Activated T-cell treated with anti-CD3 and anti-CD28 coated beads for 48 hours (primary cell): ENCODE measurements at places on chromosomes 11 and 22.
A peak's percentile ranks its signal among the peaks of the same experiment; 100 is the strongest.

DNA sequence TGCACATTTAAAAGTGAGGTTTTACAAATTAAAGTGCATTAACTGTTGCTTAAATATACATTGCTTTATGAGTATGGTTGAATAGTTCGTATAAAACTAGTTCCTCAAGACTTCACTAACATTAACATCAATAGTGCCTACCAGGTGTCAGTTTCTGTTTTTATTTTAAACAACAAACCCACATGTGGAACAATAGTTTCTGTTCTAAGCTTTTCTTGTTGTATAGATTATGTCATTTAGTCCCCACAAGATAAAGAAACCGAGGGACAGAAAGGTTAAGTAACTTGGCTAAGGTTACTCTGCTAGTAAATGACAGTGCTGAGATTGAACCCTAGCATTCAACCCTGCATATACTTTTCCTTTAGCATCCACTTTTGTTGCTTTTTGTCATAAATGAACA is 41.4 kb upstream of the ST14 start:
- DNase-seq, result no peak

- DNase-seq, result no peak
Measured at GRCh38 chr11:75205564-75206020, 35.0 kb upstream of the TPBGL start.

DNA sequence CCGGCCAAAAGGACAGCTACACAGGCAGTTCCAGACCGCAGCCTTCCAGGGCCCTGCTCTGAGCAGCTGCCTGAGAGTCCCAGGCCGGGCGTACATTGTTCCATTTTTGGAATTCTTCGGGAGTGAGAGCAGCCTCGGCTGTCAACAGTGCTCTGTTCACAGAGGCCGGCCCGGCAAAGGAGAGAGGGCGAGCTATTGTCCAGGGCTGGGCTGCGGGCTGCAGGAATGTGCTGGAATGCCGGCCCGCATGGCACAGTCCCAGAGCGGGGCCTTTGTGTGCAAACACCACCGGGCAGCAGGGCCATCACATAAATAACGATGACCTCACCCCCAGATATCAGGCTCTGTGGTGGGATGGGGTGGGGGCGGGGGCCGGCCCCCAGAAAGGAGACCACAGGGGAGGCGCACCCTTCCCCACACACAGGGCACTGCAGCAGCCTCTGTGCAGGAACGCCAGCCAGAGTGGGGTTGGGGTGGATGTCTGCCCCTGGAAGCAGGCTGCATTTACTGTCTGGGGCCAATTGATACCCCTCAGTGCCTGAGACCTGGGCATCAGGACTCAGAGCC is 15.8 kb downstream of the LINC01488 start:
- DNase-seq, result no peak

- DNase-seq, result no peak
Measured at GRCh38 chr11:113373981-113374560, 13.5 kb upstream of the ANKK1 start.

DNA sequence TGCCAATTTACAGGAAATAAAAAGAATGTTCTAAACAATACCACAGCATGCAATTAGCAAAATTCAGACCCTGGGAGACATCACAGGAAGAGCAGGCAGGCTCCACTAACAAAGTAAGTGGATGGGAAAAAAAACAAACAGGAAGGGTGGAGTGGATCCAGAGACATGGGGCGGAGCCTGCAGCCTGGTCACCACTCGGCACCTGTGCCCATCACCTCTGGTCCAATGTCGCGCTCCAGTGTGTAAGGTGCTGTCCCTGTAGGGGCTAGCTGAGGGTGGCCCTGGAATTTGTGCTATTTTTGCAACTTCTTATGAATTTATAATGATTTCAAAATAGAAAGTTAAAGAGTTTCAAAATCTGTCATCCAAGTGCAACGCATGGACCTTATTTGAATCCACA is 11.0 kb upstream of the MOB2 start:
- DNase-seq, result no peak

DNA sequence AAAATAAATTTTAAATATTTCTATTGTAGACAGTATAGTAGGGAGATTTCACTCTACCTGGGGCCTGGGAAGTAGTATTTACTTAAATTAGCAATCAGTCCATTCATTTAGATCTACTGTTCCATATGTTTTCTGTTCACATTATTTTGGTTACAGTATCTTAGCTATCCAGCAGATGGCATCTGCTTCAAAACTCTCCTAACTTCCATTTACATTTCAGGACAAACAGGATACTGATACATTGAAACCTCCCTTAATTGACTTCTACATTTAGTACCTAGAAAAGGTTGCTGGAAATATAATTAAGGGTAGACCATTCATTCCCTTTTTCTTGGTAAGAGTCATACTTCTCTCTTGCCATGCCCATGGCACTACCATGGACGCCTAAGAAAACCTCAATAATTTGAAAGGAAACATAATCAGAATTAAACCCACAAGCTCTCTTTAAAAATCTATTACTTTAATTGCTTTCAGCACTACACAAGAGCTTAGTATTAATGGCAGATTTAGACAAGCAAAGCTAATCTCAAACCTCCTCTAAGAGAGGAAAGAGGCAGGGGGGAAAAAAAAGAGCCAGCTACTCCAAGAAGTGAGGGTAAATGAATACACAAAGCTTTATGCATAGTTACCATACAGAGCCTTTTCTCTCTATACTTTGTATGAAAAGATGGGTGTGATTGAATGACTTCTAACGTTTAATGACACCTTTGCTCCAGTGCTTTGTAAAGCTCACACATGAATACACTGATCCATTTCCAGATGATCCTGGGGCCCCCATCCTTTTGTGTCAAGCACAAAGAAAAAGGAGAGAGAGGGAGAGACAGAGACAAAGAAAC is 131.2 kb upstream of the MTMR2 start:
- no peak for DNase-seq

GRCh38 chr11:45968901-45969300 is 46.4 kb downstream of the LARGE2 start:
- no peak for DNase-seq

GRCh38 chr11:102225689-102226568 is 91.4 kb upstream of the BIRC3 start:
- no peak for DNase-seq

GRCh38 chr11:79467761-79468160 is 26.9 kb upstream of the TENM4 start:
- no peak for DNase-seq

- no peak for DNase-seq
Measured at GRCh38 chr11:103920449-103920848, 116.0 kb upstream of the DDI1 start.

DNA sequence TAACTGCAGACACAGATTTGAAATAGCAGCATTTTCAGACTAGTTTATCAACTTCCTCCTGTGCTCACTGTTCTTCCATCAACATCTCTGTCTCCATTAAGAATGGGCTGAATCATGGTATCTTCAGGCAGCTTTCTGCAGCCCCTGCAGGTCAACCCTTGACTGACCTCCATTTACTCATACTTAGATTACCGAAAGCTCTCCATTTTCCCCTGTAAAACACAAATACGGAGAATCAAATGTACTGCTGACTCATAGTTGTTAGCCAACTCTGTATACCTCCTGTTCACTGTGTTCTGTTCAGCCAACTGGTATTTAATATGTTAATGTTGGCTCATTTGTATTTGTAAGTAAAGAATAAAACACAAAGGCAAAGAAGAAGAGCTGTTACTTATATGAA is 364.0 kb downstream of the CASP12 start:
- DNase-seq, result no peak

- no peak for DNase-seq
Measured at GRCh38 chr11:114819028-114819427, 140.7 kb downstream of the NXPE2 start.

DNA sequence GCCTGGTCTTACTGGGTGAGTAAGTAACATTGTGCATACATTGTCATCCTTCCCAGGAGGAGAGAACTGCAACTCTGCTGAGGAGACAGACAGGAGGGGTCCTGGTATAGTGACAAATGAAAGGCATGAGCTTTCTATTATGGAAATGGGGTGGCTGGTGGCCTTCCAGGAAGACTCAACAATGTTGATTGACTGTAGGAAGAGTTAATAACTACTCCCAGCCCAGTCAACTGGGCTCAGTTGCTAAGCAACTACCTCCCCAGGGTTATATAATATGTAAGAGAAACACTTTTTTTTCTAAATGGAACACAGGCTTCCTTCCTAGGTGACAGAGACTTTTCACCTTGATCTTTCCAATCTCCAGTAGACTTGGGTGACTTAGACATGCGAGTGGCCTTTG is 28.2 kb downstream of the SEZ6L start:
- no peak for DNase-seq

DNA sequence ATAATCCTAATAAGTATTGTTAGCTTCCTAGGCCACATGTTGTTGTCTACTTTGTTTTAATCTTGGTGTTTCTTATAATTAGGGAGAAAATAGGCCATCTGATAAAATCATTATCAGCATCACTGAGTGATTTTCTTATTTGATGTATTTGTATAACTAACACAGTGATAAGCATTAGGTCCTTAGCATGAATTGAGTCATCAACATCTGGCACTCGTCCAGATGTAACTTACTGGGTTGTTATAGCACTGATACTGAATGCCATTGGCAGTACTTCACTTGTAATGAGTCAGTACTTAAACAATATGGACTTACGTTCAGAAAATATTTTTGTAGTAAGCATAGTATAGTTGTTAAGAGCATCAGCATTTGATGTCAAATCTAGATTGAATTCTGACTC is 16.2 kb downstream of the API5 start:
- DNase-seq, result no peak

DNA sequence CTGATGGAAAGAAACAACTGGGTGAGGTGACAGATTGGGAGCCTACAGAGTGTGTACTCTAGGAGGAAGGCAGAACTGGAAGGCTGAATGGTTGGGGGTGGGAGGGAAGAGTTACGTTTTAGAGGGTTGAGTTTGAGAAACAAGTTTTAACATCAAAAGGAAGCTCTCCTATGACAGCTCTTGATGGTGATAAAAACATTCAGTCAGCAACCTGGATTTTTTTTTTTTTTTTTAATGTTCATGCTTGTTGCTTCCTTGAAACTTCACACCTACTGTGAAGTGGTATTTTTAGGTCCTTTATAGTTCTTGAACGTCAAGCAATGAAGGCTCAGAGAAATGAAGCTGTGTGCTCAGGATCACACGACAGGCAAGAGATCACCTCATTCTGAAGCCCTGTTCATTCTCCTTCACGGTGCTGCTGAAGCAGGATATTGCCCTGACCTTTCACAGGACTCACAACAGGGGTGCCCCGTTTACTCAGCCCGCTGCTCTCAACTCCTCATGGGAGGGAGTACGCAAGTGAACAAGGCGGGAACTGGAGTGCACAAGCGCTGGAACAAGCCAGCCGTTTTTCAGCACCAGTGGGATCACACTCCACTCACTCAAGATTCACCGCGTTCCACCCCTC is 1.6 kb upstream of the TMEM109 start:
- DNase-seq, result no peak

DNA sequence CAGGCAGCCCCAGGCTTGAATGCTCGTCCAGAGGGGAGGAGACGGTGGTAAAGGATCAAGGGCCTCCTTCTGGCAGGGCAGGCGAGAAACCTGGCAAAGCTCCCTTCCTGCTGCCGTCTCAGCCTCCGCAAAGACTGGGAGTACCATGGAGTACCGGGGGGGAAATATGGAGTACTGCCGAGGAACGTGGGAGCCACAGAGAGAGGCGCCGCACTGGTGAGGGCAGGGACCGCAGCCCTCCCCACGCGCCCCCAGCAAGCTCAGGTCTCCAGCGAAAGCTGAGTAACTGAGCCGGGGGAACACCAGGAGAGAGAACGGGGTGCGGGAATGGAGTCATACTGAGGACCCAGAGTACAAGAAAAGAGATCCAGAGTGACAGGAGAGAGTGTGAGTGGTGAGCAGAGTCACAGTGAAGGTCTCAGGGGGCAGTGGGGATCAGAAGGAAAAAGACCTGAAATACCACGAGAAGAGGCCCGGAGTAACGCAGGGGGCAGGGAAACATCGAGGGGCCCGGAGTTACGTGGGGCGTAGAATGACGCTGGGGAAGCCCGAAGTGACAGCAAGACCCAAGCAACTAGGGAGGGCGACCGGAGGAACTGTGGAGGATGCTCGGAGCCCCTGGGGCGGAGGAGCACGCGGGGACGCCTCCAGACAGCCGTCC is 740 bp downstream of the EML3 start:
- DNase-seq, result peak; percentile 40

GRCh38 chr11:121582296-121582695 is 129.5 kb upstream of the SORL1-AS1 start:
- DNase-seq, result no peak

- DNase-seq, result no peak
Measured at GRCh38 chr11:69350040-69350439, 56.1 kb downstream of the MYEOV start.

GRCh38 chr11:69839516-69839915 is 20.3 kb upstream of the FGF3 start:
- no peak for DNase-seq

GRCh38 chr22:44930016-44930710 is 79.6 kb downstream of the PHF21B start:
- DNase-seq, result no peak

DNA sequence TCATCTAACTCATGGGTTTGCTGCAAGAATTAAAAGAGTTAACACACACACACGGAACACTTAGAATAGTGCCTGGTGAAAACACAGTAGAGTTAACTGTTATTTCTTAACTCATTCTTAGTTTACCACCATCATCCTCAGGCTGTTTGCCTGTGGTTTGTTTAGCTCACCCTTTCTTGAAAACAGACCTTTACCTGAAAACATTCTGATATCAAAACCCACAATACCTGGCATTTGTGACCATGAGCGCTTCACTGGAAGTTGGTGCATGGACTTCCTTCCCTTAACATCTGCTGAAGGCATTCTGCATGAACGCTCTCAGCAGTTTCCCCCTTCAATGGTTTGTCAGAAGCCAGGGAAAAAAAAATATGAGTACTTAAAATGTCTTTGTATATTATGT is 256.0 kb downstream of the ETS1 start:
- DNase-seq, result no peak

DNA sequence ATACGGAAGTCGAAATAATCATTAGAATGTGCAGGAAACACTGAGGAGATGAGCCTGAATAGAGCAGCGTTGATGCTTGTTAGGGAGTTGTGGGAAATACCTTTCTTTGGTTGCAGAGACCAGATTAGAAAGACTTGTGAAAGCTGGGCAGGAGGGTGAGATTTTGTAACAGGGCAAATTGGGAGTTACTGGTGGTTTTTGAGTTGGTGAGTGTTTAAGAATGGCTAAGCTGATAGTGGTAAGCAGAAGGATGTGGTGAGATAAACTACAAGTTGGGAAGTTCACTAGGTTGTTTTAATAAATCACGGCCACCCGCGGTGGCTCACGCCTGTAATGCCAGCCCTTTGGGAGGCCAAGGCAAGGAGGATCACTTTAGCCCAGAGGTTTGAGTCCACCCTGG is 34.4 kb downstream of the MCAM start:
- no peak for DNase-seq

DNA sequence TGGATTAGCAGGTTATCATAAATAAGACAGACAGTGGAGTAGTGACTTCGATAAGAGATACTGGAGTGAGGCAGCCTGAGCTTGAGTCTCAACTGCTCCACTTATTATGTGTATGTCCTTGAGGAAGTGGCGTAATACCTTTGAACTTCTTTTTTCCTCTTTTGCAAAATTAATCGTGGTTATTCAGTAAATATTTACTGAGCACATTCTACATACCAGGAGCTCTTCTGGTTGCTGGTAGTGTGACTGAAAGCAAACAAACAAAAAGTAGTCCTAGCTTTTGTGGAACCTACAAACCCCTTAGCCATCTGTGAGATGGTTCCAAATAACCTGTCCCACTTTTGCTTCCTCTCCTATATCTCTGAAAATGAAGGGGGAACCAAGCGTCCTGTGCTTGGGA is 125.6 kb upstream of the ASPHD2 start:
- no peak for DNase-seq

GRCh38 chr11:84655712-84656111 is 971.4 kb downstream of the DLG2 start:
- no peak for DNase-seq
